ENCODE measurements at places on chromosomes 12 and 14.
A peak's percentile ranks its signal among the peaks of the same experiment; 100 is the strongest.

DNA sequence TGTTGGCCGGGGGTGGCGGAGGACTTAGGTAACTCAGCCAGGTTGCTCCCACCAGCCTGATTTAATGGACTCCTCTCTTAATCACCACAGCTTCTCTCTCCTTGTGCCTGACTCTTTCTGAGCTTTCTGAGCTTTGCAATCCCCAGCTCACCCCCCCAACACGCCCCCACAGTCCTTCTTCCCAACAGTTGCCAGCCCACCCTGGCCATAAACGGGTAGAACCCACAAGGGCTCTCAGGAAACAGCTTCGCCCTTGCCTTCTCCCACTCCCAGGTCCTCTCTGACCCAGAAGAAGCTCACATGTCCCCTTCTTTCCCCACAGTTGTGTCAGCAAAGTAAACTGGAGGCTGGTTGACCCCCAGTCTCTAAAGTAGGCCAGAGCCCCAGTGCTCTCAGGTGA, 32.9 kb downstream of the ZFP36L1 start:
- DNase-seq, result no peak
- H3K27me3 ChIP-seq, result no peaks in the 10 kb centered on the region
- H3K36me3 ChIP-seq, result no peaks in the 10 kb centered on the region
- H3K4me1 ChIP-seq, result peaks cover 5% of the 10 kb centered on the region
- H3K4me3 ChIP-seq, result no peak overlapping the region

DNA sequence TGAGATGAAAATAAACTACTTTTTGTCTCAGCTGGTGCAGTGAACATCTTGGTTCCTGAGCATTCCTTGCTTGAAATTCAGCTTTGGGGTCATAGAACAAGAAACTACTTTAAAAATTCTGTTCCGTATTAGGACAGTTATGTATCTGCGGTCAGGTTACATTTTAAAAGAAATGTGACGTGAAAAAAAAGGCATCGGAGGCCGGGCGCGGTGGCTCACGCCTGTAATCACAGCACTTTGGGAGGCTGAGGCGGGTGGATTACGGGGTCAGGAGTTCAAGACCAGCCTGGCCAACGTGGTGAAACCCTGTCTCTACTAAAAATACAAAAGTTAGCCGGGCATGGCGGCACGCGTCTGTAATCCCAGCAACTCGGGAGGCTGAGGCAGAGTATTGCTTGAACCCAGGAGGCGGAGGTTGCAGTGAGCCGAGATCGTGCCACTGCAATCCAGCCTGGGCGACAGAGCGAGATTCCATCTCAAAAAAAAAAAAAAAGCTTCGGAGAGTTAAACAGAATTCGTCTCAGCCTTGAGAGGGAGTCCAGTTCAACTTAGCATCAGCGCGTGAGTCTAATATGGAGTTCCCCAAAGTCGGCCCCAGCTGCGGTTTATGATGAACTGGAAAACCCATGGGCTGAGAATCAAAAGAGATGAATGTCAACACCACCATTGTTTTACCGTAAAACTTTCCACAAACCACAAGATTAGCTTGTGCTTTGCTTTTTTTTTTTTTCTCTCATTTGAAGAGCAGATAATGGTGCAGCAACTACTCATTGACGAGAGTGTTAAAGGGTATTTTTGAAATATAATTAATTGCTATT, 2.1 kb upstream of the SLC2A13 start:
- no peaks in the 10 kb centered on the region for H3K27me3 ChIP-seq
- peak overlapping the region; percentile 31 for H3K4me3 ChIP-seq
- DNase-seq, result no peak
- peaks cover 25% of the 10 kb centered on the region for H3K4me1 ChIP-seq

DNA sequence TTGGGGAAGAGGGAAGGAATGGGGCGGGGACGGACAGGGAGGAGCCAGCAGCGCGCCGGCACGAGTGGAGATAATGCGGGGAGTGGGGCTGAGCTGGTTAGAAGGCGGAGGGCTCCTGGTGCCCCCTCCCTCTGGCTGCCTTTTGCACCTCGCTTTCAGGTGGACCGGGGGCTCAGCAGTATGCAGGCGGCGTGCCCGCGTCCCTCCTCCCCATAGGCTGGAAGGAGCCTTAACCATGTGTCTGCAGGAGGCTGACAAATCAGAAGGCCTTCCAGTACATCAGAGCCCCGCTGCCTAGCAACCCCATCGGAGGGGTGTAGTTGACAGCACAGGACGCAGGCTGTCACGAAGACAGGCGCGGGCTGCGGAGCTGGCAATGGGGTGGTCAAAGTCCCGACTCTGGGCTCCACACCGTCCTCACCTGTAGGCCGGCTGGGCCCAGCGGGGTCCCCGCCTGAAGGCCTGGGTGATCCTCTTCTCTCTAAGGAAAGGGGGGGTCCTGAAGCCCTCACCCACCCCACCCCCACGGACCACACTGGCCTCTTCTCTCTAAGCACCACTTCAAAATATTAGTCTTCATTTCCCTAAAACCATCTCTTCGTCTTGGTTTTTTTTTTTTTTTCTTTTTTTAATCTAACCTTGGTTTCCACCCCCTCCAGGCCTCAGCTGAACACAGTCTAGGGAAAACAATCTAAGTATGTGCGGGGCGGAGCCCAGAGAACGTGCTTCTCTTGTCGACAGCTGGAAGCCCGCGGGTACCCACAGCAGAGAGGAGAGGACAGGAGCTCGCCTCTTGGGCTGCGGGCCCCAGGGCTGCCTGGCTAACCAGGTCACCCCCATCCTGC, 44.5 kb downstream of the KDM2B start:
- H3K36me3 ChIP-seq, result no peaks in the 10 kb centered on the region
- peaks cover 36% of the 10 kb centered on the region for H3K4me1 ChIP-seq
- peak overlapping the region; percentile 88 for H3K27ac ChIP-seq
- no peak for DNase-seq
- no peaks in the 10 kb centered on the region for H3K27me3 ChIP-seq

DNA sequence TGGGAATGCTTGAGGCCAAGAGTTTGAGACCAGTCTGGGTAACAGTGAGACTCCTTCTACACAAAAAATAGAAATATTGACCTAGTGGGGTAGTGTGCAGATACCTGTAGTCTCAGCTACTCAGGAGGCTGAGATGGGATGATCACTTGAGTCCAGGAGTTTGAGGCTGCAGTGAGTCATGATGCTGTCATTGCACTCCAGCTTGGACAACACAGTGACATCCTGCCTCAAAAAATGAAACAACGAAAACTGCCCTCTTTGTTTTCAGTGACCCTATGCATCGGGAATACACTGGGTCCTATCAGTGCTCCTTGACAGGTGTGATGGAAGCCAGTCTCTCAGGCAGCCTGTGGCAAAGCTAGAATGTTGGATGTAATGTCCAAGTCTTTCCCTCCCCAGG, 311.5 kb upstream of the OR4E1 start:
- H3K27me3 ChIP-seq, result peaks cover 21% of the 10 kb centered on the region
- DNase-seq, result peak; percentile 7
- no peaks in the 10 kb centered on the region for H3K36me3 ChIP-seq
- no peaks in the 10 kb centered on the region for H3K4me1 ChIP-seq

DNA sequence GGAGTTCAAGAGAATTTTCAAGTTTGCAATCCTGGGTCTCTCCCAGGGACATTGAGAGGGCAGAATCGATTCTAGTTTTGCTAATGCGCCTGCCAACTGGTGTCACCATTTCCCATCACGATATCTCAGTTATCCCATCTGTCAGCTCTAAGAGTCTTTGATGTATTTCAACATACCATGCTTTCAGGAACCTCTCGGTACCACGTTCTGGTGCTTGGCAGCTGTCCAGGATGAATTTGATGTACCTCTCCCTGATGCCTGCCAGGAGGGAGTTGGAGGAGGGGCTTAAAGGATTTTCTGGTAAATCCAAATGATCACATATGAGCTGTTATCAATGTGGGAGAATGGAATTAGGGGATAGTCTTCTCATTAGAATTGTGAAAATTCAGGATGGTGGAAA, 332.5 kb downstream of the RGS6 start:
- no peak overlapping the region for H3K27ac ChIP-seq
- H3K27me3 ChIP-seq, result no peaks in the 10 kb centered on the region
- no peak for DNase-seq
- H3K4me3 ChIP-seq, result no peak overlapping the region

GRCh38 chr12:125079648-125080645, 14.7 kb downstream of the AACS start:
- peaks cover 9% of the 10 kb centered on the region for H3K36me3 ChIP-seq
- DNase-seq, result no peak
- H3K27ac ChIP-seq, result no peak overlapping the region
- H3K4me1 ChIP-seq, result no peaks in the 10 kb centered on the region
- no peaks in the 10 kb centered on the region for H3K27me3 ChIP-seq
- no peak overlapping the region for H3K4me3 ChIP-seq

- H3K27me3 ChIP-seq, result no peaks in the 10 kb centered on the region
- DNase-seq, result peak; percentile 56
Observed at GRCh38 chr12:51341251-51342007, 5.0 kb downstream of the CELA1 start.

GRCh38 chr12:69779928-69780327, 41.3 kb downstream of the RAB3IP start:
- DNase-seq, result peak; percentile 27
- no peaks in the 10 kb centered on the region for H3K27me3 ChIP-seq
- H3K4me3 ChIP-seq, result no peak overlapping the region
- no peaks in the 10 kb centered on the region for H3K36me3 ChIP-seq

DNA sequence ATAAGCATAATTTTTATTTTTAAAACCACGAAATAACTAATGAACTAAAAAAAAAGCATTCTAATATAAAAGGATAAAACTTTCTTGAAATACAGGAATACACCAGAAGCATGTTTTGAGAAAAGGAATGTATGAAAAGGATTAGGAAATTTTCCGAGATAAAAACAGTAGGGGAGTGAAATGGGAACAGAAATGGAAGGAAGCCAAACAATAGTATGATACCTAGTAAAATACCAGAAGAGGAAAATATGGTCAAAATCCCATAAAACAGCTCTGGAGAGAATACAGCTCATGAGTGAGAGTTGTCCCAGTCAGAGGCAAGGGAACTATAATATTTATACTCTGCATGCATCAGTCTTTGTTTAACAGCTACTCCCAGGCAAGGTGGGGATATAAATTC, 1016.2 kb downstream of the SLC6A15 start:
- H3K27me3 ChIP-seq, result no peaks in the 10 kb centered on the region
- no peak overlapping the region for H3K27ac ChIP-seq
- no peaks in the 10 kb centered on the region for H3K4me1 ChIP-seq
- no peak overlapping the region for H3K4me3 ChIP-seq

DNA sequence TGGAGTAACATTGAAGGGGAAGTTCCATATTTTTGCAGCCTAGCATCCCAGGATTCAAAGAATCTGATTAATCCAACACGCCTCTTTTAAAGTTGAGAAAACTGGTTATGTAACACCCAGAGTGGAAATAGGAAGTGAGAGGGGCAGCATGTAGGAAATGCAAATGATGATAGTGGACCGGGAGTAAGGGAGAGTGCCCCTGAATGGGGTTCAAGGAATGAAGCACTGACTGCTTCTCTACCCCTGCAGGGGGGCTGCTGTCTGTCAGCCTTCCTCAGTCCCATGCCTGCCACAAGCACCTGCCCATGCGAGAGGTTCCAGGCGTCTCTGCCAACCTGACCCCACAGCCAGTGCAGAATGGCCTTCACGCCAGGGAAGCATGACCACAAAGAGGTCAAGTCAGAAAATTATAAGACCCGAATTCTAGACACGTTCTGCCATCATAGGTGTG, 126.5 kb upstream of the CCND2 start:
- peaks cover 27% of the 10 kb centered on the region for H3K27me3 ChIP-seq
- no peaks in the 10 kb centered on the region for H3K4me1 ChIP-seq
- no peak for DNase-seq
- no peak overlapping the region for H3K4me3 ChIP-seq

DNA sequence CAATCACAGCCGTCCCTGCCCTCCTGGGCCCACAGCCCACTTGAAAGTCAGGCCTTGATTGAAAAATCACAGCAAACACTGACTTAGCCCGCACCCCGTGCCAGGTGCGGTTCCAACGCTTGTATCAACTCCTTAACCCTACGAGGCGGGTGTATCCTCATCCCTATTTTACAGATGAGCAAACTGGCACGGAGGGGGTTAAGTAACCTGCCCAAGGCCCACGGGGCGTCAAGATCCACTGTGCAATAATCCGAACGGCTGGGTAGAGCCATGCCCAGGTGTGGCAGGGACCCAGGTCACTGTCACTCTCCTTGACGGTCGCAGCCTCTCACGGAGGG, 583 bp downstream of the DNAH10 start:
- H3K4me1 ChIP-seq, result no peaks in the 10 kb centered on the region
- no peak overlapping the region for H3K4me3 ChIP-seq
- H3K36me3 ChIP-seq, result no peaks in the 10 kb centered on the region
- H3K27me3 ChIP-seq, result no peaks in the 10 kb centered on the region

DNA sequence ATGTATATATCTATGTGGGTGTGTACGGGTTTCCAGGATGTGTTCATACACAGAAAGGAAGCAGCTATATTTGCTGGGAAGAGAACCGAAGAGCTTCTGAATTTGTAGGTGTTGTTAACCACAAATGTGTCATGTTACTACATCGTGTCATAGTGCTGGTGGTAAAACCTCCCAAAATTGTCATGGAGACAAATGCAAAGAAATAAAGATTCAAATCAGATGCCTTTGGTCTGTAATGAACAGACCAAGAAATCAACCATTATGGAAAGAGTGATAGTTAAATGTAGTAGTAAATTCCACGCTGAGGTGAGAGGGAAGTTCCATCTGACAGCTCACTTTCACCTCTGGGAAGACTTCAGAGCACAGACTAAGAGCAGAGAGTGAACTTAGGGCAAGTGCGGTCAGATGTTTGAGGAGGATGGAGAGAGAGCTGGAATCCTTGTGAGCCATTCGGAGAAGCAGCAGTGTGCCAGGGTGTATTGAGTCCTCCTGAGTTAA, 487.5 kb downstream of the TMEM121 start:
- no peak overlapping the region for H3K27ac ChIP-seq
- DNase-seq, result no peak

DNA sequence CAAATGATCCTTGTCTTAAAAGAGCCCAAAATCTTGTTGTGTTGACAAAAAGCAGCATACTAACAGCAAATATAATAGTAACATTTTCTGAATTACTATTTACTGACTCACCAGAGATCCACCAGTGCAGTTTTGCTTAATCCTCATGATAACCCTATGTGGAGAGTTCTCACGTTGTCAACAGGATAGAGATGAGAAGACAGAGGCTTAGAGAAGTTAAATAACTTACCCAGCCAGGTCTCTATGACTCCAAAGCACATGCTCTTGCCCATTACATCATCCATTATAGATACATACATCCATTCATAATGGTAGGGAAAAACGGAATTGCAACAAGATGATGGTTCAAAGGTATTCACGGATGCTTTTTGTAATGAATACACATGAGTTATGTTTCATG, 111.9 kb downstream of the PAX9 start:
- no peak for DNase-seq
- H3K4me3 ChIP-seq, result no peak overlapping the region
- H3K27me3 ChIP-seq, result no peaks in the 10 kb centered on the region
- H3K4me1 ChIP-seq, result peaks cover 6% of the 10 kb centered on the region

DNA sequence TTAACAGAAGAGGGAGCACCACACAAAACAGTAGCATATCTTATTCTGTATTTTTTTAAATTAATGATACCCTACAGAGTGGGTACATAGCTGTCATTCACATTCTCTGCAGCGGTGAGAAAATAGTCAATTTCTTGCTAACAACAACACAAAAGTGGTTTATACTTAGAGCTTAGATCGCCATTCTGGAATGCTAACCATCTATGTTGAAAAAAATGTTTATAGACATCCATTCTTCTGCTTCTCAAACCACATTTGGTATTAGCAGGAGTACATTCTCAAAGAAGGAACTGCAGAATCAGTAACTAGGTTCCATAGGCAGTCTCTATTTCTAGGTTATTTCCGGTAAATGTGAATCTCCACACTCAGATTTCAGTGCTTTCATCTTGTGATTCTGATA, 185.9 kb downstream of the PPFIA2 start:
- no peaks in the 10 kb centered on the region for H3K36me3 ChIP-seq
- H3K4me3 ChIP-seq, result no peak overlapping the region
- no peak overlapping the region for H3K27ac ChIP-seq
- DNase-seq, result no peak
- no peaks in the 10 kb centered on the region for H3K4me1 ChIP-seq

All from HCT116 (cell line).